ENCODE measurements at places on chromosomes 5 and 9.
A peak's percentile ranks its signal among the peaks of the same experiment; 100 is the strongest.

- no peak for ATAC-seq
Observed at GRCh38 chr9:105178076-105178475, 66.4 kb upstream of the SLC44A1 start.

DNA sequence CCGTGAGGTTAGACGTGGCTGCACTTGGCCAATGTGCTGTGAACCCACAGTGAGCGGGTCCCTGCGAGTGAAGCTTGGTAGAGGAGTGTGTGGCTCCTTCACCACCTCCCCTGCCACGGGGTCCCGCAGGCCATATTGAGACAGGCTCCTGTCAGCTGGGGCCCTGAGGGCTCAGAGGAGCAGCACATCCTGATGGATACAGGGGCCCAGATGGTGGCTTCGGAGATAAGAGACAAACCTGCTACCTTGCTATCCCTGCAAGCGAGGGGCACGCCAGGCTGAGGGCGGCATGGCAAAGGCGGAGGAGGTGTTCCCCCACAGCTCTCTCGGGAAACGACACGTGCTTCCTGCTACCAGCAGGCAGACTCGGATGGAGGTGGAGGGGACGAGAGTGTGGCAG lies 33.1 kb downstream of the SLC6A3 start:
- no peak for ATAC-seq

- no peak for ATAC-seq
Observed at GRCh38 chr5:149301744-149302380, 30.2 kb downstream of the AFAP1L1 start.

DNA sequence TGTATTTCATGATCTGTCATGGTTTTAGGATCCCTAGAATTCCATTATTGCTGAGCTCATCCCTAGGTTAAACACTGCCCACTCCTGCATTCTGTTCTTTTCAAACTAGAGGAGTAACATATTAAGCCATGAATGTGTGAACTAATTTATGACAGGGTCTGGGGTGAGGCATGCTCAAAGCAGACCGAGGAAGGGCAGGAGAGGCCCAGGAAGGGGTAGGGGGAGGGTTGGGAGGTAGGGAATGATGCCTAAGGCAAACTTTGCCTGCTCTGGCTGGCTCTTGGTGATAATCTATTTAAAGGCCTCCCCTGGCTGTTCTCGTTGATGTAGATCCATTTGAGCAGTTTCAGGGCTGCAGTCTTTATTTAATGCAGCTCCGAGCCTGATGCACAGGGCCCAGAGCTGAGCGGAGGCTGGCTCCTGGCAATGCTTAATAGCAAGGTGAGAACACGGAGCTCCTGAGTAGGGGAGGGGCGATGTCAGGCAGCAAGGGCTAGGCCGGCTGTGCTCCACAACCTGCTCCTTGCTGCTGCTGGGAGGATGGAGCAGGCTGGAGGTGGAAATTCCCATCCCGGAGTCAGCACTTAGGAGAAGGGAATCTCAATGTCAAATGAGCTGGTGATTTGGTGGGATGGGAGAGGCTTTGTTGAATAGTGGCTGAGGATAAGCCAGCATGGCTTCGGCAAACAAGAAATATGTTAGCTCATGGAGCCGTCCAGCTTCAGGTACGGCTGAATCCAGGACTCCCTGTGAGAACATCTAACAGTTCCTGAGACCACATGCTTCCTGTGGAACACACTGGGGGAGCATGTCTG lies 73.2 kb upstream of the UNC5A start:
- no peak for ATAC-seq

- no peak for ATAC-seq
Observed at GRCh38 chr5:151750121-151750520, 8.3 kb downstream of the ATOX1 start.

DNA sequence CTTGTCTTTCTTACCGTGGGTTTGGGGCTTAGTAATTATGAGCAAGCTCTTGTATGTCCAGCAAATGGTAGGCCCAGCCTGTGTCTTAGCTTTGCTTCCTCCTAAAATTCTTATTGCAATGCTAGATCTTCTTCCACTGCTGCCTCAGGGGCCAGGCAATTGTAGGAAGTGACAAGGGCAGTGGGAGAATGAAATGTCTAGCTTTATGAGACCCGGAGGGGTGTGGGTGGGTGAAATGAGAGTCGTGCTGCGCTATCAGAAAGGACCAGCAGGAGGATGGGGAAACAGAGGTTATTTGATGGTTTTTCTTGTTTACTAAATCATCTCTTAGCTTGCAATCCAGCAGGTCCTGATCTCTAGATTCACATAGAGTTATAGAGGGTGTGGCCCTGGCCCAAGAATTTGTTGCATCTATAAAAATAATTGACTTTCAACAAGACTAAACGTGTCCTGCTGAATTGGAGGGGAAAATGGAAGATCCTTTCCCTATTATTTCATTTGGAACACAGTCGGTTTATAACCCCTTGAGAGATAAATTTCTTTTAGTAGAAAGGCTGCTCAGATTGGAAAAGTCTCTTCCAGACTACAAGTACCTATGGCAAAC lies 43.7 kb downstream of the ZNF366 start:
- no peak for ATAC-seq

DNA sequence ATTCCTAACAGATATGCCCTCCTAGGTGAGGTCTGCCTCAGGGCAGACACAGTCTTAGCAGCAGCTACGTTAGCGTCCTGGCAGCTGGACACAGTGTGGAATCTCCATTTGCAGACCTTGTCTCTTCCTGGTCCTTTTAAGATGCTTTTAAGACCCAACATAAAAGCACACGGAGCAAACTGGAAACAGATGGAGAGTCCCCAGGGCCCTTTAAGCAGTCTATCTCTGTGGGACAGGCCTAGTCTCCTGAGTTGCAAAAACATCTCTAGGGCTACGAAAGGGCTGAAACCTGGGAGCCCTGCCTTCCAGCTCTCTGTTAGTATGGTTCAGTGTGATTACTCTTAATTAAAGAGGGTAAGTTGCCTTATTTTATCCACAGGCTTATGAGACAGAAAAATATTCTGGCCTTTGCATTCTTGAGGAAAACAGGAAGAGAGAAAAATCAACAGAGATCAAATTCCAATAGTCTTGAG lies 66.0 kb upstream of the GNA14 start:
- no peak for ATAC-seq

DNA sequence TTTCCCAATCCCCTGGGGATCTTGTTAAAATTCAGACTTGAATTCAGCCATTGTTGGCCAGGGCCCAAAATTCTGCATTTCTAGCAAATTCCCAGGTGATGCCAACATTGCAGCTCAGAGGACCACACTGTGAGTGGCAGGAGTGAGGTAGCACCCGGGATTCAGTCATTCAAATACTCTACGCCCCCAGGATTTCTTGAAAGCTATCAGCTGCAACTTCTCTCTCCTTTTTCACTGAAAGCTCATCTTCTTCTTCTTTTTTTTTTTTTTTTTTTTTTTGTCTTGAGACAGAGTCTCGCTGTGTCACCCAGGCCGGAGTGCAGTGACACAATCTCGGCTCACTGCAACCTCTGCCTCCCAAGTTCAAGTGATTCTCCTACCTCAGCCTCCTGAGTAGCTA lies 19.3 kb upstream of the ANKH start:
- no peak for ATAC-seq

GRCh38 chr9:136686534-136686793 lies 793 bp downstream of the AGPAT2 start:
- peak; percentile 0 for ATAC-seq

Measured in stimulated activated memory B cell treated with anti-CD40 and anti-IgM and Interleukin-4, amounts not matched to agents 10 μg/mL and 1 μg/mL and 100 μg/mL, for 72 hours (primary cell).